Endothelial cell of umbilical vein (primary cell): ENCODE measurements at places on chromosomes 3 and 15. TPM values are rescaled to one million over a fixed set of nuclear protein-coding genes. Genes with fewer than 3 reads are reported as not detected.

CADM2 gene
- not detected in 2 replicates for total RNA-seq

POLQ gene
- 9.5 and 10.8 TPM in 2 replicates for total RNA-seq

DNA sequence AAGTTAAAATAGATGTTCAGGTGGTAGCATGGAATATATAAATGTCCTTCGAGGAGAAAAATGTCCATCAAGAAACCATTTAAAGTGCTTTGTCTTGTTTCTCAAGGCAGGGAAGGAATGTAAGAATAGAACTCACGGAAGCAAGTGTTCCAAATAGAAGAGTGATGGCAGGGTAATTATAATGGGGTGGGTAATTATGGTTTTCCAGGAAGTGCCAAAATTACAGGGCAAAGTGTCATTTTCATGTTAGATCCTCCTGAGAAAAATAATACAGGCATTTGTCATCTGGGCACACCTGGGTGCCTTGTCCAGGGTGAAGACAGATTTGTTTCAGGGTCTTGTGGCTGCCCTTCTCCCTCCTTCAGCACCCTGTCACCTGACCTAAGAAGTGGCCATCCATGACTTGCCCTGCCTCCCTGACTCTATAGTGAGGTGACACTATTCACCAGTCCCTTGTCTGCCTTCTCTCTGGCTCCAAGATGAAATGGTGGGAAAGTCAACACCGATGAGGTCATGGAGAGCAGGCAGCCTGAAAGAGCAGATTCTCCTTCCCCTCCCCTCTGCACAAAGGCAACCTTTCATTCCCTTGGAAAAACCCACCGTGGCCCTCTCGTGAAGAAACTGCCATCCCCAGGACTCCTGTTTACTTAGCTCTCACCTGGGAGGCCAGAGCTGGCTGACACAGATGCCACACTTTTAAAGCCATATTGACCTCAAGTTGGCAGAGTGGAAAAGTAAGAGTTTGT is 45.1 kb upstream of the AMOTL2 start:
- no peak for DNase-seq

MUC13 gene
- total RNA-seq, result not detected in 2 replicates

GRCh38 chr3:59258550-59259260 is 208.9 kb upstream of the CFAP20DC start:
- DNase-seq, result no peak

DNA sequence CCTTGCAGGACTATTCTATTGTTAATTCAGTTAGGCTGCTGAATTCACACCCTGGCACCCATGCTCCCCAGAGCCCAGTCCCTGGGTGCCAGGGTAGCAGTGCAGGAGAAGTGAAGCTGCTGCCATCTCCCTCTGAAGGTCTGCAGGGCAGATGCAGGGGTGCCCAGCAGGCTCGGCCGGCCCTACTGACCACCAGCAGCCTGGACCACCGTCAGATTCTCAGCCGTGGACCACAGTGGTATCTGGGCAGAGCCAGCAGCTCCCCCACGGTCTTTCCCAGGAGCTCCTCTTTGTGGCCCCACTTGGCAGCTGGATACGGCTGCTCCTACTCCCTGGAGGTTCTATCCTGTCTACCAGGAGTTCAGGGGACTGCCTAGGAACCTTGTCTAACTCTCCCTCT is 46.8 kb downstream of the ALDH1L1 start:
- DNase-seq, result no peak

DNA sequence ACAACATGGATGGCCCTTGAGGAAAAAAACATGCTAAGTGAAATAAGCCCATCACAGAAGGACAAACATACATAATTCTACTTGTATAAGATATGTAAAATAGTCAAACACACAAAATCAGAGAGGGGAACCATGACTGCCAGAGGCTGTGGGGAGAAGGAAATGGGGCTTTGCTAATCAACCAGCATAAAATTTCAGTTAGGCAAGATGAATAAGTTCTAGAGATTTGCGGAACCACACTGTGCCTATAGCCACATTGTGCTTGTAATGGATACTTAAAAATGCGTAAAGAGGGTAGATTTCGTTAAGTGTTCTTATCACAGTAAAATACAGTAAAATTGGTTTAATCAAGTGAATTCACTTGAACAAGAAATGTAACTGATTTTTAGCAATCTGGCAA is 33.7 kb upstream of the SPTBN5 start:
- DNase-seq, result no peak

CADPS gene
- total RNA-seq, result not detected in 2 replicates

GRCh38 chr3:187931770-187932278 is 186.6 kb upstream of the BCL6 start:
- DNase-seq, result no peak

EPHA3 gene
- total RNA-seq, result not detected in 2 replicates

DNA sequence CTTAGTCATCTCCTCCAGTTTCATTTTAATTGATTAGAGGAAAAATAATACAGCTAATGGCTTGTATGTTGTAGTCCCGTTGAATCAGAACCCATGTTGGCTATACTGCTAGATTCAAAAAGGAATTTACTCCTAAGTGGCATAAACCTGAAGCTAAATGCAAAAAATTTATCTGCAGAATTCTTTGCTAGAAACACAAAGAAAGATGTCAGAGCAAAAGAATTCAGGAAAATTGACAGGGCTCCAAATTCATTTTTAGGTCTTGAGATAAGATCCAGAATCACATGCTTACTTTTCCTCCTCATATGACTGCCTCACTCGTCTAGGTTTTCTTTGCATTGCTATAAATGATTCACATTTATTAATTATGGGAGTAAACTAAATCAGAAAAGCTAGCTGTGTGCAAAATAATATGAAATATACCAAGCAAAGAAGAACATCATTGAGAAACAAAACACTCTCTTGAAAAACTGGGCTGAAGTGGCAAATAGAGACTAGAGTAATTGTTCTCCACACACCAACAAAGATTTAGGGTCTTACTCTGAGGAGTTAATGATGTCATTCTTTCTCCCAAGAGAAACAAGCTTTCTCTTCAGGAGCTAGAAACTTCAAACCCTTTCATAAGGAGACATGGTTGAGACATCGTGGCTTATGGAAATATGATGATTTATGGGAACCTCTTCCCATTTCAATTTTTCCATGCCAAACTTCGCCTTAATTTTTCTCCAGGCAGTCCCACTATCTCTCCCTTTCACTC is 94.8 kb upstream of the FEZF2 start:
- no peak for DNase-seq

FBXO40 gene
- not detected in 2 replicates for total RNA-seq

TEX55 gene
- not detected in 2 replicates for total RNA-seq

BFSP2 gene
- not detected in 2 replicates for total RNA-seq

- DNase-seq, result no peak
Observed at GRCh38 chr3:115986555-115987207, 363.4 kb downstream of the GAP43 start.

- no peak for DNase-seq
Observed at GRCh38 chr3:59559721-59560435, 510.1 kb upstream of the CFAP20DC start.

CLRN1 gene
- total RNA-seq, result not detected in 2 replicates

DNA sequence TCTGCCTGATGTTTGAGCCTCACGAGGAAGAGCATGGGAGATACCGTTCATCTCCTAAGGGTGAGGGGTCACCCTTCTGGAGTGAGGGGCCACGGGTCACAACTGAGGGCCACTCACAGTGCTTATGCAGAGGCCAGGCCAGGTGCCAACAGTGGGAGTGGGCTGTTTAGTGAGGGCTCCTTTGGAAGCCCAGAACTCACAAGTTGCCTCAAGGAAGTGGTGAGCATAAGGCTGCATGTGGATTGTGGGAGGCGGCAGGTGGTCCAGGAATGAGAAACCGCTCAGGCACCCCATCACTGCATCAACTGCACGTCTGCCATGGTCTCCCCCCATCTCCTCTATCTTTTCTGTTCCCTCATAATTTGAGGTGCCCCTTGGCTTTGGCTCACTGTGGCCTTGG is 26.5 kb downstream of the SPSB4 start:
- no peak for DNase-seq

- no peak for DNase-seq
Observed at GRCh38 chr3:157059661-157060060, 100.3 kb downstream of the CCNL1 start.

GRCh38 chr15:40333922-40334492 is 6.7 kb downstream of the CCDC9B start:
- DNase-seq, result peak; percentile 98

GRCh38 chr3:187572441-187572840 is 97.8 kb downstream of the SST start:
- no peak for DNase-seq

- DNase-seq, result no peak
Observed at GRCh38 chr15:67999320-68000100, 54.6 kb upstream of the PIAS1 start.

DNA sequence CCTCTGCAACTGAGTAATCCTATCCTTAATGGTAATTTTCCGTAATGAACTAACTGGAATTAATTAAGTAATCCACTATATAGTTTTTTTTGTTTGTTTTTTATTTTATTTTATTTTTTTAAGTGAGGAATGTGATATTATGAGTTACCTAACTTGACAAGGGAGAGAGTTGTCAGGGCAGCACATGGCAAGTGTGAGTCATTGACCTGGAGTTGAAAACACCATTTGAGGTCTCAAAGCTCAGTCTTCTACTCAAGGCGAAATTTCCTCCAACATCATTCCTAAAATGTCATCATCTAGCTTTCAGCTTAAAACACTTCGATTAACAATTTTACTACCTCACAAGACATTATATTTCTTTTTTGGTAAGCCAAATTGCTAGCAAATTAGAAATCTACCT is 87.8 kb downstream of the NECTIN3 start:
- DNase-seq, result no peak

GRCh38 chr3:147483578-147483977 is 74.4 kb downstream of the ZIC1 start:
- no peak for DNase-seq

DNA sequence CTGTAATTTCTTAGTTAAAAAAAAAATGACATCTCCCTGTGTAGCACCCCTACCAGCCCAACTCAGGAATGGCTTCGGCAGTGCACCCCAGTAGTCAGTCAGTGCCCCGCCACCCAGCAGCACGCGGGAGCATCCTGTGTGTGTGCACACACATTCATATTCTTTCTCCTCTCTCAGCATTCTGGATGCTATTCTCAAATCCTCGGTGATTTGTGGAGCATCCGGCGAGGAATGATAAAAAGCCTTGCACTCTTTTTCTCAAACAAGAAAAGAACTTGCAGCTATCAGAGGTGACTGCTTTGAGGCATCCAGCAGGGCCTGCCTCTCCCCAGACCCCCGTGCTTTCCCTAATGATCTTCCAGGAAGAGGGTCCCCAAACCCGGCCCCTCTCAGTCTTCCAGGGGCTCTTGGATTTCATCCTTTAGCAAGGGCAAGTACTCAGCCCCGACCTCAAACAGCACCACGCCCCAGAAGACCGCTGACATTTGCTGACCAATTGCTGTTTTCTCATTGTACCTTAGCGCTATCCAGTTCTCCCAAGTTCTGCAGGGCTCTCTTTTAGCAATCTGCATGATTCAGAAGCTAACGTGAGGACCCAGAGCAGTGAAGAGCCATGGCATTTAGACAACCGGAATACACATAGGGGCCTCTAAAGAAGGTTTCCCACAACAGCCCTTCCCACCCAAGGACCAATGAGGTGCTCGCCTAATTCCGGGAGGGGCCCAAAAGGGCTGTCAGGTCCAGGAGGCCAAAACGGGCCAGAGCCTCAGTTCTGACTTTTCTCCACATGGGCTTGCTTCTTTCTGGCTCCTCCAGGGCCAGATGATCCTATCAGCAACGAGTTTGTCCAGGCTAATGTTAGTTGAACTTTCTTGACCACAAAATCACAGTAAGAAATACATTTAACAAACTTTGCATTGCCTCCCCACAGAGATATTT is 72.2 kb downstream of the FAM174B start:
- no peak for DNase-seq

DNA sequence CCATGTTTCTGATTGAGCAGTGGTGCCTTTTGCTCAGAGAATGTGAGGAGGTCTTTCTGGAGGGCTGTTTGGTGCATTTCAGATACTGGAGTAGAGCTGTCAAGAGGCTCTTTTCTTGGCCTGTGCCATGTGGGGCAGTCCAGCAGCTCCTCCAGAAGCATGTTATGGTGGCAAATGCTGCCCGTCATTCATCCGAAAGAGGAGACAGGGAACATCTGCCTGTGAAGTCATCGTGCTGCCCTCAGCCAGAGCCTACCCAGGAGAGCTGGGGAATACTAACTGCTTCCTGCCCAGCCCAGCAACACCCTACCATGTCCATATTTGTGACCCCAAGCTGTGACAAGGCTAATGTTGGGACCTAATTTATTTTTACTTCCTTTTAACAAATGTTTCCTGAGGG is 82.2 kb upstream of the SLC6A6 start:
- no peak for DNase-seq

AHSG gene
- not detected in 2 replicates for total RNA-seq

DNA sequence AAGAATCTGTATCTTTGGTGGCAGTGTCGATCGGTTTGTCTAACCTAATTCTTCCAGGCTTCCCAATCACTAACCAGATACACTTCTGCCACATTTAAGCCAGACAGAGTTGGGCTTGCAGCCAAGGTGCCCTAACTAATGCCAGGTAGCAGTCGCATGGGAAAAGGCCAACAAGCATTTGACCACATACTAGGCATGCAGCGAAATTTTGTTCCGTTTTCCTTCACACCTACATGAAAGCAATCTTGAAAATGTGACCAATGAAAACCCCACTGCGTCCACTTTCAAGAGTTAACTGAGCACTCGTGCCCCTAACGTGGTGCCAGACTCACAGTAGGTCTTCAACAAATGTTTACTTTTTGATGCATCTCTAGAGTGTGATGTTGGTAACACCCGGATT is 192.2 kb upstream of the TPM1 start:
- DNase-seq, result no peak

CYP1A2 gene
- not detected in 2 replicates for total RNA-seq

DNA sequence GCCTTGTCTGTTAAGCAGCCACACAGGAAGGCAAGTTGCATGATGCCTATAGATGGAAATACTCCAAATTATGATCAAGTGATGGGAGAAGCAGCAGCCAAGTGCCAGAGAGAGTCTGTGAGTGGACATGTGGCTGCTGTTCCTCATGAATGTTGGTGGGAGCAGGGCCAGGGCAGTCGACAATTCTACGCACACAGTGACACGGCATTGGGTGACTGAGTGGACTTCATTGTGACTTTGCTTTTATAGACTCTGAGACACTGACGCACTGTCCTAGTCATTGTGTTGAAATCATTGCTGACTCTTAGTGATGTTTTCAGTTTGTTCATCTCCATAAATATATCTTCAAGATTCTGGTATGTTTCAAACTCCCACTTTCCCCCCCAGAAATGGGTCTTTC is 246.3 kb upstream of the SEMA6D start:
- DNase-seq, result no peak

GRCh38 chr3:155661760-155662159 is 83.1 kb downstream of the PLCH1 start:
- no peak for DNase-seq

- peak; percentile 67 for DNase-seq
Observed at GRCh38 chr15:39874890-39875549, 45.0 kb downstream of the GPR176 start.
